ENCODE measurements at places on chromosomes 4 and X.

GRCh38 chr4:138053641-138054301, 188.4 kb downstream of the SLC7A11 start:
- no peak for DNase-seq

DNA sequence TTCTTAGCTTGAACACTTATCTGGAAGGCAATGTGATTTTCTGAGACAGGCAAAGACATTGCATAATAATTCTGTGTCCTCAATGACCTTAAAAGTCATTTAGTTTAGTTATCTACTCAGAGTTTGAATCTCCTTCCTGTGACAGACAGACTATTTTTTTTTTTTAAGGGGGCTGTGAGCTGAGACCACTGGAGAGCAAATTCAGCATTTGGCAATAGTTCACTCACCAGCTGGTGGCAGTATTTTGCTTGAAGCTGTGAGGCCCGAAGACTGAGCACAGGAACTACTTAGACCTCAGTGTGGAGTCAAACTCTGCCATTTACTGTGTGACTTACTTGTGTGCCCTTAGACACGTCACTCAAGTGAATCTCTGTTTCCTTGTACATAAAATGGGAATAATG, 22.9 kb upstream of the CPE start:
- DNase-seq, result no peak

DNA sequence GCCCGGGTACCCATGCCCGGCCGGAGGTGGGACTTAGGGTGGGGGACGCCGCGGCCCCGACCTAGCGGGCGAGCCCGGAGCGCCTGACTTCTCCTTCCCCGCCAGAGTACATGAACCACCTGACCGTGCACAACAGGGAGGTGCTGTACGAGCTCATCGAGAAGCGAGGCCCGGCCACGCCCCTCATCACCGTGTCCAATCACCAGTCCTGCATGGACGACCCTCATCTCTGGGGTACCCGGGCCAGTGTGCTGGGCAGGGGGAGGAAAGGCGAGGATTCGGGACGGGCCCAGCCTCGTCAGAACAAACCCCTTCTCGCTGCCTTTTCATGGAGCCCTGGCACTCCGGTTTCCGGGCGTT, 622 bp downstream of the TAFAZZIN start:
- peak; percentile 60 for DNase-seq

DNA sequence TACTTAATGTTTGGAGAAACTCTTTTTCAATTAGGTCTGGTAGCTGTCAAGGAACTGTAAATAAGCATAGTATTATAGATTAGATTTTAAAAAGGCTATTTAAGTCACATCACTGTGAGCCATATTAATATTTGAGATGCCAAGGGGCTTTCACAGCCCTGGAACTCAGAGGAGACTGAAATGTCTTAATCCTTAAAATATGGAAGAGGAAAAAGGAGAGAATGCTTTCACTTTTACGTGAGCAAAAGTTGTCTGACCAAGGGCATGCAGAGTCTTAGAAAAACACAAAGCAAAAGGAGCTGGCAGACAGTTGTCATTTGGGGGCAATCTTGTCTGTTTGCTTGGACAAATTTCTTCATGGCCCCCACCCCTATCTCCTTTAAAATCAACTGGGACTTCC, 253.2 kb upstream of the IGFBP7 start:
- DNase-seq, result no peak

DNA sequence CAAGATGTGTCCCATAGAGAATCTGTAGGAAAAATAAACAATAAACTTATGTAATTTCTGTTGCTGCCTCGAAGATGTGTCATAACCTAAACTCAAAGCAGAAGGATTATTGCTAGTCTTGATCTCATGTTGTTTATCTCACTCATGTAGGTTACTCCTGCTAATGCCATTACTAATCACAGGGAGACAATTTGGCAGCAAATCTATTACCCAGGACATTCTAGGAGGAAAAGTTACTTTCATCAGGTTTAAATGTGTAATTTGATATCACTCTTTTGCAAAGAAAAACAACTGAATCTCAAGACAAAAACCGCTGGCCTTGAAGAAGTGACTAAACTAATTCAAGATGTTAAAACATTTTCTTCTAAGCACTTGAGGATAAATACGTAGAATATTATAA, 34.0 kb downstream of the LDOC1 start:
- DNase-seq, result no peak

DNA sequence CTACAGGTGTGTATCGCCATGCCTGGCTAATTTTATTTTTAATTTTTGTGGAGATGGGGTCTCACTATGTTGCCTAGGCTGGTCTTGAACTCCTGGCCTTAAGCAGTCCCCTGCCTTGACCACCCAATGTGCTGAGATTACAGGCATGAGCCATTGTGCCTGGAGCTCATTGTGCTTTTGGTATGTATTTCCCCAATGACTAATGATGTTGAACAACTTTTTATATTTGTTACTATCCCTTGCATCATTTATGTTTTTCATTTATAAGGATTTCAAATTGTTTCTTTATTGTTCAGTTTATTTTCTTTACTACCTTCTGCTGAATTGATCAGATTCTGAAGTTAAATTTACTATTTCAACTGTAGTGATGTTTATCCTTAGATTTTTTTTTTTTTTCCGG, 199.7 kb downstream of the CEP135 start:
- no peak for DNase-seq
